ENCODE measurements at places on chromosomes 16 and 17.

DNA sequence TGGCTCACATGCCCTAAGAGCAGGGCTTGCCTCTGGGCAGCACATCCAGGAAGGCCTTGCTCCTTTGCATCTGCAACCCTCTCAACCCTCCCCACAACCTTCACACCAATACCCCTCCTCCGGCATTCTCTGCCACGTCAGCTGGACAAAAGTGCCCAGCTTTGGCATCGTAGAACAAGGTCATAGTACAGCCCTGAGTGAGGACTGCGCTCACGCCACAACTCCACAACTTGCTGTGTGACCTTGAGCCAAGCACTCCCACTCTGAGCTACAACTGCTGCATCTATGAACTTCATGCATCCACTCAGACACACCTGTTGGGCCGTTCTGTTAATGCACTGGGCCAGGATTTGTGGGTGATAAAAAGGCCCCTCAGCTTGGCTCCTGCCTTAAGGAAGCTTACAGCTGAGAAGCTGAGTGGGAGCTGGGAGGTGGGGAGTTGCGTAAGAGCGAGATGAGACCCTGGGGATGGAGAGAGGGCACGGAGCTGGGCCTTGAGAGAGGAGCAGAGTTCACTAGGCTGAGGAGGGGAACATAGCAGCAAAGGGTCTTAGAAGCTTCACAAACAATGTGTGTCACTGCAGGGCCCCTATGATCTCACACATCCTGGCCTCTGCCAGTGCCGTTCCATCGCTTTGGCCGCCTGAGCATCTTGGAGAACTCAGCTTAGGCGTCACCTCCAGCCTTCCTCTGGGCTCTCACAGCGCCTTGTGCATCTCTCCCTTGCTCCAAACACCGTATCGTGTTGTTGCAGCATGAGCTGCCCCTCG, 8.6 kb upstream of the MRC2 start:
- DNase-seq, result no peak

DNA sequence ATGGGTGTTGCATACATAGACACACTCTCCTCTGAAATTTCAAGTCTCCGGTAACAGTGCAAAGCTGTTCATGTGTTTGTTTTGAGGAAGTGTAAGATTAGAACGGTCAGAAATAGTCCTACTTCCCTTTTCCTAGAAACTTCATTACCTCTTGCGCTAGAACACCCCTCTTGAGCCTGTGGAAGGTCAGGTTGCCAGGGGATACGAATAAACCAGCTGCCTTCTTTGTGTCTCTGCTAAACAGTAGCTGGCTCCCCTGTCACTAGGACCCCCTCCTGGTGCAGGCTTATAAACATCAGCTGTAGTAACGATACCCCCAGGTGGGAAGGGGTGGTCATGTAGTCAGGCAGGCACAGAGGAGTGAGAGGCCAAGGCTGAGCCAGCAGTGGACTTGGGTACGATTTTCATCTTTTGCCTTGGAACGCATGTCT, 113.4 kb upstream of the RCVRN start:
- no peak for DNase-seq

GRCh38 chr17:50421308-50422051, 4.5 kb upstream of the ACSF2 start:
- DNase-seq, result peak; percentile 15

DNA sequence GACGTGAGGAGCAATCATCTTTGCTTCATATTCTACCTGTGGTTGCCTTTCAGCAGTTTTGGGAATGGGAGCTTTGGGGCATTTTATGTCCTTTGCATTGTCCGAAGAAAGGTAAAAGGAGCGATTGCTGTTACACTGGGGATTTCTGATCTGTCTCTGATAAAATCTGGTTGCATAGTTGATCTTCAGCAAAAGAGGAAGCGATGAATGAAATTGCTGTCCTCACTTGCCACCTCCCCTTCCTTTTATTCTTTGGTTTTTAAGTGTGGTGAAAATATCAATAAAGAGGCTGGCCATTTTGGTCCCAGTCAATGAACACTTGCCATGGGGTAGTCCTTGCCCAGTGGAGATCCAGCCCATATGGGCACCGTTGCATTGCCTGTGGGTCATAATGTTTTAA, 236.8 kb downstream of the MSI2 start:
- DNase-seq, result no peak

DNA sequence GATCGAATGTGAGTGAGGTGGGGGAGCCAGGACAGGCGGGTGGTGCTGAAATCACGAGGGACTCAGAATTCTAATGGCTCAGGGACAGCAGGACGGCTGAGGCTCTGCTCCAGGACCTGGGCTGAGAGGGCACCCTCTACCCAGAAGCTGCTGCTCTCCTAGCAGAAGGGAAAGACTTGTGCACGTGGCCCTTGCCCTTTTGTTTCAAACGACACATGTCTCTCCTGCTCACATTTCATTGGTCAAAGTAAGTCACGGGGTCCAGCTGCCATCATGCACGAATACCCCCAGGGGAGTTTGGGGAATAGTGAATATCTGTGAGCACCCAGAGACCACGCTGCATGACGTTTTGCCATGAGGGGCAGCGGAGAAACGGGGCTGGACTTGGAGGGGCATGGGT, 73.2 kb downstream of the RTN4RL1 start:
- DNase-seq, result no peak
